NCI-H446 treated with DMSO at 0.1 percent for 48 hours (cell line): ENCODE measurements at places on chromosomes 3 and 15.
A peak's percentile ranks its signal among the peaks of the same experiment; 100 is the strongest.

DNA sequence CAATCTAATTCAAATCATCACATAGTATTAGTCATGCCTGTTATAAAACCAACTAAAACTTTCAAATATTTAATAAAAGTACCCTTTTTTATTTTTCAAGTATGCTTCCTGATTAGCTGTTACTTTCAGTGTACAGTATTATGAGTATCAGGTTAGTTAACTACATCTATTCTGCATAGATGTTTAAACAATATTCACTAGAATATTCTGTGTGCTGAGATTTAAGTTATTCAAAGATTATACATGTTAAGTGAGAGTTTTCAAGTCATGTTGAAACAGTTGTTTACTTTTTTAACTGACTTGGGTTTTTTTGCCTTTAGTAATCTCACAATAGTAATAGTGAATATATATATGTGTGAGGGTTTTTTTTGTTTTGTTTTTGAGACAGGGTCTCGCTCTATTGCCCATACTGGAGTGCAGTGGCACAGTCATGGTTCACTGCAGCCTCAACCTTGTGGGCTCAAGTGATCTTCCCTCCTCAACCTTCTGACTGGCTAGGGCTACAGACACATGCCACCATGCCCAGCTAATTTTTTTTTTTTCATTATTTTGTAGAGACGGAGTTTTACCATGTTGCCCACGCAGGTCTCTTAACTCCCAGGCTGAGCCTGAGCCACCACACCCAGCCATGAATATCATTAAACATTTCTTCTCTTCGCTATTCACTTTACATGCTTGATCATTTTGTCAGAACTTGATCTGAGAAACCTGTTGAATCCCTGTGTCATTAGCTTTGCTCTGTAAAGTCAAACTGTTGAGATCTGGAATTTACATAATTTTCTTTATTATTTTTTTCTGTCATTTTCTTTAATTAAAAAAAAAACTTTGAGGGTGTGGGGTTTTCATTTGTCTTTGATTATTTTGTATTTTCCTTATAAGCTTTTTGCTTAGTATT, 286.2 kb upstream of the UBE2E1 start:
- DNase-seq: no peak

DNA sequence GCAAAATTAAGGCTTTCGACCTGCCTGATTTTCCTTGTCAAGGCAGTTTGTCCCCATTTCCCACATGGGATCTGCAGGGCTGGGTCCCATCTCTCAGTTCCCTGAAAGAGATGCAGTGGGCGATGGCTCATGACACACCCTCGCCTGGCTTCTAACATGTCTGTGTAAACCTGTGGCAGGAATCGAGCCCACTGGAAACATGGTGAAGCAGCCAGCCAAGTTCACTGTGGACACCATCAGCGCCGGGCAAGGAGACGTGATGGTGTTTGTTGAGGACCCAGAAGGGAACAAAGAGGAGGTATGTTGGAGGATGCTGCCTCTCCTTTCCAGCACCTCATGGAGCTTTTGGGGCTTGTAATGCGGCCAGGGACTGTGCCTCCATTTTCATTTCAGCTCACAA, 86.4 kb downstream of the FLNB start:
- DNase-seq: no peak

DNA sequence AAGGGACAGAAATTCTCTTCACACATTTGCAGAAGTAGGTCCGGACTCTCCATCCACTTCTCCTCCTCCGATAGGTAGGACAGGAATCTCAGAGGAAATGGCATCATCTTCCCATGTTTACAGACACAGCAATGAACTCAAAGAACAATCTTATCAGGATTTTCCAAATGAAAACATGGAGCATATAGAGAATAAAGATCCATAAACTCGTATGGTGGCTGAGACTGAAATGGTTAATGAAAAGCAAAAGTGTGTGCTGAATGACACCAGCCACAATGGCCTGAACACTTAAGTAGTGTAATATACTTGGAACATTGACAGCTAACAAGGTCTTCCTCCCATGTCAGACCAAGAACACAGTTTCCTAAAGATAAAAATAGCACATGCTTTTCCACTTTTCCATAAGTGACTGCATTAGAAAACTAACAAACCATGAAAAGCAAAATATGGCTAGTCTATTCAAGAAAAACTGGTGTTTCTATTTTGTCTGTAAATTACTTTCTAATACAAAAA, 5.8 kb downstream of the CCRL2 start:
- DNase-seq: no peak

DNA sequence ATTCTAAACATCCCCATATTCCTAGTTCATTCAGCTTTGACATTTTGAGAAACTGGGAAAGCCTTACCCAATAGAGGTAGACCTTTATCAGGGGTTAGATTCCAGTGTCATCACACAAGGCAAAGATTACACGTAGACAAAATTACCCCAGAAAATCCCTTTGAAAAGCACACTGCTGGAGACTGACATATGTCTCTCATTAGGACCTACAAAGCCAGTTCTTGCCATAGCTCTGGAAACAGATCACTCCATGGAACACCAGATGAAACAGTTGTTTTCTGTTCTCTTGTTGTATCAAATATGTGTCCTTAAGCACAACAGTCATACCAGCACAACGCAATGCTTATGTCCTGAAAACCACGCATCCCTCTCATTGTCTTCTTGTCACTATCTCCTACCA, 44.7 kb downstream of the RARB start:
- DNase-seq: no peak

DNA sequence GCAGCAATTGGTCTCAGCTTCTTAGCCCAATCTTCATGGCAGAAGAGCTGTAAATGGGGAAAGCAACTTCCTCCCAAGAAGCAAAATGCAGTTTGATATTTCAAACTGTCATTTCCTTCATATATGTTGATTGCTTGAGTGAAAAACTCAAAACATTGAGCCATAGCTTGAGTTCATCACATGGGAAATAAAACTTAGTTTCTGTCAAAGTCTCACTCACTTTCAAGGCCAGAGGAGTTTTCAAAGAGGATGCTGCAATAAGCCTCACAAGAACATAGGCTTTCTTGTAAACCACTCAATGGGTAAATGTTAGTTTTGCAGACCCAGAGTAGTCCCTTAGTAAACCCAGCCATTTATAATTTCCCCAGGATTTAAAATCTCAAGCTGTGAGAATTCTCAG, 29.1 kb upstream of the SUCLG2 start:
- no peak for DNase-seq

GRCh38 chr3:173371848-173372487, 25.6 kb upstream of the NLGN1 start:
- peak; percentile 43 for DNase-seq

GRCh38 chr15:48644827-48645557, 517 bp downstream of the FBN1 start:
- no peak for DNase-seq

DNA sequence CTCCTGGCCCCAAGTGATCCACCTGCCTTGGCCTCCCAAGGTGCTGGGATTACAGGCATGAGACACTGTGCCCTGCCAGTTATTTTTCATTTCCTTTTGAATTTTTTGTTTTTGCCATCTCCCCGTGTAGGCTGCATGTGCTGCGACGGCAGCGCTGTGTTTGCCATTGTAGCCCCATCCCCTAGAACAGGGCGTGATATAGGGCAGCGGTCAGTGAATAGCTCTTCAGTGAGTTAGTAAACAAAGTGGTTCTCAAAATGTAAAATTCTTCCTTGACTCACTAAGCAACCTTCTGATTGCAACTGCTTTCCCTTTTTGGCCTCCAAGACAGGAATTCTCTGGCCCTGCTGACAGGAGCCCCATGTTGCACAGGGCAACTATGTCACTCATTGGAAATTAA, 138.1 kb upstream of the CTDSPL start:
- no peak for DNase-seq

DNA sequence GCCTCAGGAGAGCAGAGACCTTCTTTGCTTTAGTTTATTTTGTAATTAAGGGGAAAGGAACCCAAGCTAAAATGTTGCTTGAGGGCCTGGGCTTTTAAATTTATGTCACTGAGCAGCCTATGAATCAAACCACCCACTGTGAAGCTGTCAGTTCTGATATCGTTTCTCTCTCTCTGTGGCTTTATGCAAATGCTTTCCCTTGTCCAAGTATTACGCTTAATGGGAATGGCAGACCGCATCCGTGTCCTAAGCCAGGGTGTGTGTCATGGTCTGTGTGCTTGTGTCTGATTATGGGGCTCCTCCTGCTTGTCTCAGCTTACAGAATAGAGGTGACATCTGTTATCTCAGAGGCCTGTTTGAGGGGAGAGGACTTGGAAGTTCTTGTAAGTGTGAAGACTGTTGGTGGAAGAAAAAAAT, 82.4 kb downstream of the EBLN2 start:
- no peak for DNase-seq

GRCh38 chr3:134809427-134810051, 14.5 kb downstream of the EPHB1 start:
- no peak for DNase-seq

- DNase-seq: no peak
Observed at GRCh38 chr3:176286476-176287085, 910.7 kb downstream of the TBL1XR1 start.

DNA sequence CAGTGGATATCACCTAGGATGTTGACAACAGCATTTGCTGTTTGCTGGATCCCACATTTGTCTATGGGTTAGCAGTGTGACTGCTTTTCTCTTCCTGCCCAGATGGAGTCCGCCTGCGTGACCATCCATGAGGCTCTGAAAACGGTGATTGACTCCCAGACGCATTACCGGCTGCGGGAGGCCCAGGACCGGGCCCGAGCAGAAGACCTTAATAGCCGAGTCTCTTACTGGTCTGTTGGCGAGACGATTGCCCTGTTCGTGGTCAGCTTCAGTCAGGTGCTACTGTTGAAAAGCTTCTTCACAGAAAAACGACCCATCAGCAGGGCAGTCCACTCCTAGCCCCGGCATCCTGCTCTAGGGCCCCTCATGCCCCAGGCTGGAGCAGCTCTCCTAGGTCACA, 11.0 kb downstream of the TMED3 start:
- no peak for DNase-seq

GRCh38 chr3:60509471-60509870, 741.8 kb downstream of the FHIT start:
- no peak for DNase-seq

DNA sequence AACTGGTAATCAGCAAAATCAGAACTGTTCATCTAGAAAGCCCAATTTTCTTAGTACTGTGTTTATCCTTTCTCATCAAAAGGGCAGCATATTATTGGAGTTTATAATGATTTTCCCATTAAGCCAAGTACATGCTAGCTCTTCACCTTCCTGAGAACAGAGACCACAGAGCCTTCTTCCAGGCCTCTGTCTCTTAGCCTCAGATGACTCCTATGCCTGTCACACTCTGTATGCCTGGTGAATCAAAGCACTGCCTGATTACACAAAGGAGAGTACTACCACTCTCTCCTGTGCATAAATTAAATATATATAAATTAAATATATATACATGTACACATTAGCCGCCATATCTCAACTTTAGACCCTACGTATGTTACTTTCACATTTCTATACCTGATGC, 636.1 kb downstream of the NTRK3 start:
- DNase-seq: no peak

DNA sequence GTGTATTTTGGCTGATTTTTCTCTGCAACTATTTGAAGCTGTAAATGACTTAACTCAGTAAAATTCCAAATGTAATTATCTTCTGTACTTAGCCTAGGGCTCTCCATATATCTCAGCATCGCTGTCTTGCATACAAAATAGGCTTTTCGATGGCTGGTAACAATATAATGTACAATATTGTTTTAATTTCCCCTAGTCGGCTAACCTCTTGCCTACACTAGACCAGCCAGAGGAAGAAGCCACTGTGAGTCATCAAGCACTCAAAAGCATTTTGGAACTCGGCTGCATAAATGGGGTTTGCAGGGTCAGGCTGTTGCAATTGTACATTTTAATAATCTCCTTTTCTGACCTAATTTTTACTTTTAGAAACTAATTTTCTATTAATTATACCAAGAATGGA, 583.8 kb downstream of the FOXP1 start:
- DNase-seq: no peak

- DNase-seq: no peak
Observed at GRCh38 chr3:194984622-194985021, 286.3 kb downstream of the XXYLT1 start.

DNA sequence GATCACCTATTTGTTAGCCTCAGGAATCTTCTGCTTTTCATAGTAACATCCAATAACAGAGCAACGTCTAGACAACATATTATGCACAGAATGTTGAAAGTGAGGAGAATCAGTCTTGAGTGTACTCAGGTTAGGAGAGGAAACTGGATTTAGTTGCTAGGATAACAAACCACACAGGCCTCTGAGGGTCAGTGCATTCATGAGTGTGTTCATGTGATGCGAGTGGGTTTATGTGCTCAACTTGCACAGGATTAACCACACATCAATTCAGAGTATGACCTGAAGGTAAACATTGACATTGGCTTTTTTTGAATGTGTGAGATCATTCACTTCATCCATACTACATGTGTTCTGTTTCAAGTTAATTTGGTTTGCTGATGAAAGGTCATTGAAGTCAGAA, 287.6 kb downstream of the DIPK2A start:
- DNase-seq: no peak

- DNase-seq: no peak
Observed at GRCh38 chr15:70528270-70528706, 235.1 kb downstream of the UACA start.

DNA sequence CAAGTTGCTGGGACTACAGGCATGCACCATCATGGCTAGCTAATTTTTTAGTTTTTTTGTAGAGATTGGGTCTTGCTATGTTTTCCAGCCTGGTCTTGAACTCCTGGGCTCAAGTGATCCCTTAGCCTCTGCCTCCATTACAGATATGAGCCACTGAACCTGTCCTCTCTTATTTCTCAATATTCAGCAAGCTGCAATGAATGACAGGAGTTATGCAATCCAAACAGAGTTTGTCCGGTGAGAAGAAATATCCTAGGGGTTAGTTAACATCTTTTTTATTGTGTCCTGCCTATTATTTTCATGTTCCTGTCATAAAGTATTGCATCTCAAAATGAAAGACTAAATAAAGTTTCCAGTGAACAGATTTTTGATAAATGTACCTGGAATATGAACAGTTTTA, 1161.4 kb downstream of the OTOL1 start:
- DNase-seq: no peak

DNA sequence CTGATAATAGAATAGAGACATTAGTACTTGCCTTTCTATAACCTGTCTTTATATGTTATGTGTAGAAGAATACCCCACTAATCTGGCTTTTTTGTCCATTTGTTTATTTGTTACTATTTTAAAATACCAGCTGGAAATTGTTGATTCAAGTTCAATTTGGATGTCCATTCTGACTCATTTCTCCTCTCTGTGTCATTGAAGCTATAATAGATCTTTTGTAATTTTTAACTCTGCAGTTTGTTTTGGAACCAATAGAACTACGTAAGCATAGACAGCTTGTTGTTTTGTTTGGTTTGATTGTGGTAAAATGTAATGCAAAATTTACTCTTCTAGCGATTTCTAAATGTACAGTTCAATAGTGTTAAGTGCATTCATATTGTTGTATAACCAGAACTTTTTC, 390.4 kb downstream of the ZIC1 start:
- no peak for DNase-seq

GRCh38 chr3:41464401-41464800, 265.1 kb downstream of the CTNNB1 start:
- DNase-seq: no peak

- no peak for DNase-seq
Observed at GRCh38 chr3:150302246-150302645, 105.9 kb upstream of the TSC22D2 start.
